ENCODE measurements at places on chromosomes 7 and 10.

DNA sequence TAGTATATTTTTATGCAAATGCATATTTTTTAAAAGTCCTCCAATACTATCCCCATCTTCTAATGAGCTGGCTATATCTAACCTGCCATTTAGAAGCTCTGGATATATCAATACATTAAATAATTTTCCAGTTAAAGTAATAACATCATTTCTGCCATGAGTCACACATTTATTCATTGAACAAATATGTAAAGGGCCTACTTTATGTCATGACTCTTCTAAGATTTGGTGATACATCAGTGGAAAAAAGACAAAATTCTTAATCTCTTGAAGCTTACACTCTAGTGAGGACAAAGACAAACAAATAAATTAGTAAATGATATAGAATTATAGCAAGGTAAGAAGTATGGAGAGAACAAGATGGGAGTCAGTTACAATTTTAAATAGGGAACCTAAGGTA is 716.8 kb upstream of the LRRTM3 start:
- no peak for DNase-seq

- DNase-seq, result no peak
These were observed 18.6 kb upstream of the SMO start for GRCh38 chr7:129169686-129170440.

- DNase-seq, result peak; percentile 53
These were observed 150.4 kb downstream of the DNAJB6 start for GRCh38 chr7:157487046-157487770.

- DNase-seq, result peak; percentile 86
These were observed 60.6 kb upstream of the TRIM8 start for GRCh38 chr10:102583435-102584417.

GRCh38 chr10:43122826-43123225 is 15.4 kb upstream of the CSGALNACT2 start:
- DNase-seq, result no peak

- DNase-seq, result no peak
These were observed 7.1 kb upstream of the UNCX start for GRCh38 chr7:1225441-1226185.

GRCh38 chr10:43865265-43866135 is 216.8 kb upstream of the ZNF32 start:
- peak; percentile 42 for DNase-seq

- DNase-seq, result no peak
These were observed 1055.1 kb downstream of the NXPH1 start for GRCh38 chr7:9488555-9488954.

DNA sequence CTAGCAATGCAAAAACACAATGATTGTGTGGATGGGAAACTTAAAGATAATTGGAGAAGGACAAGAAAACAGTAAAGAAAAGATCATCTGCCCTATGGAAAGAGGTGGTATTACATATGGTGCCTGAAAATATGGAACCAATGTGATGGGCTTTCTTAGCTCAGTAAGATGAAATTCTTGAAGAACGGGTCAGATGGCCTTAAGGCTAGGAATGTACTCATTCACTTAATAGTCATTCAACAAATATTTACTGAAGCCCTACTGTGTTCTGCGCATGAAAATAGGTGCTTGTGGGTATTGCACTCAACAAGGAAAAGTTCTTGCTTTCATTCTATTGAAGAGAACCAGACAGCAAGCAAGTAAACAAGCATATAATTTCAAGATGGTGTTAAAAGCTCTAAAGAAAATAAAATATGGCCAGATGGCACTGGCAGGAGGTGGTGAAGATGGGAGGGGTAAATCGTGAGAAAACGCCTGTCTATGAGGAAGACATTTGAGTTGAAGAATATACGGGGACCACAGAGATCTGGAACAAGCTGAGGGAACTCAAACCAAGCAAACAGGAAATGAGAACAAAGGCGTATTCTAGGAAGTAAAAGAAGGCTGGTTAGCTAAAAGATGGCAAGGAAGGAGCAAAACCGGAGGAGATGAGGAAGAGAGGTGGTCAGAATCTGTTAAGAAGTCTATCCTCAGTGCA is 179.7 kb downstream of the ANK3 start:
- DNase-seq, result no peak

DNA sequence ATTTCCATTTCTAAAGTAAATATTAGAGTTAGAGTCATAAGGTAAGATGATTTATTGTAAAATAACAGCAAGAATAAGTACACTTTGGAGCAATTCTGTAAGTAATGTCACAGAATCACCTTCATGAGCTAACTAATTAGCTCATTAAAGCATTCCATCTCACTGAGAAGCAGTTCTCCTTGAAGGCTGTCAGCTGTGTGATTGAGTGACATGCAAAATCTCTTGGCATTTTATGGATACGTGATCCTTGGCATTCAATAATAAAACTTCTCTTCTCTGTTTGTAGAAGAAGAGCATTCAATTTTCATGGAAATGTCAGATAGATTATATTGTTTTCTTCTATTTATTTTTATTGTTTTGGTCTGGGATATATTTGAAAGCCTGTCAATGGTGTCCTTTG is 1389.3 kb downstream of the GATA3 start:
- DNase-seq, result no peak

- peak; percentile 34 for DNase-seq
These were observed 50.8 kb downstream of the ZNF503 start for GRCh38 chr10:75350791-75351190.
